T-helper 17 cell (primary cell): ENCODE measurements at places on chromosomes 11 and 22.

- H3K27ac ChIP-seq, result no peak overlapping the region
- H3K4me1 ChIP-seq, result no peaks in the 10 kb centered on the region
- peaks cover 6% of the 10 kb centered on the region for H3K36me3 ChIP-seq
- no peak overlapping the region for H3K4me3 ChIP-seq
These were observed 58.0 kb downstream of the RCN1 start for GRCh38 chr11:32148895-32149294.

- no peaks in the 10 kb centered on the region for H3K4me1 ChIP-seq
- no peak overlapping the region for H3K27ac ChIP-seq
- H3K36me3 ChIP-seq, result no peaks in the 10 kb centered on the region
- no peaks in the 10 kb centered on the region for H3K27me3 ChIP-seq
- no peak for DNase-seq
These were observed 70.9 kb downstream of the CCDC34 start for GRCh38 chr11:27291954-27292636.

GRCh38 chr22:21622919-21623647 lies 6.7 kb downstream of the YDJC start:
- H3K36me3 ChIP-seq, result no peaks in the 10 kb centered on the region
- no peak overlapping the region for H3K4me3 ChIP-seq
- H3K4me1 ChIP-seq, result peaks cover 22% of the 10 kb centered on the region
- peak overlapping the region; percentile 94 for H3K27ac ChIP-seq
- no peak for DNase-seq
- no peaks in the 10 kb centered on the region for H3K27me3 ChIP-seq

DNA sequence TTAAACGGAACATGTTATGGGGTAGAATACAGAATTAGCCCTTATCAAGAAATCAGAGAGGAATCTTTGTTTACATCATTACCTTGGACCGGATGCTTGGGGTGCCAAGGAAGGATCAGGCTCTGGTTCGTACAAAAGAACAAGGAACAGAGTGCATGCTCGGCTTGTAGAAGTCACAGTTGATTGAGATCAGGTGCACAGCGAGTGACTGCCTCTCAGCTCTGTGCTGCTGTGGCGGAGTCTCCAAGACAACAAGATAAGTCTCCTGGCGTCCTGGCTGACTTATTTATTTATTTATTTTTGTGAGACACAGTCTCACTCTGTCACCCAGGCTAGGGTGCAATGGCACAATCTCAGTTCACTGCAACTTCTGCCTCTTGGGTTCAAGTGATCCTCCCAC lies 31.8 kb downstream of the GLB1L2 start:
- H3K4me1 ChIP-seq, result peaks cover 11% of the 10 kb centered on the region
- H3K4me3 ChIP-seq, result no peak overlapping the region
- peaks cover 3% of the 10 kb centered on the region for H3K36me3 ChIP-seq
- no peak overlapping the region for H3K27ac ChIP-seq
- peaks cover 22% of the 10 kb centered on the region for H3K27me3 ChIP-seq
- DNase-seq, result no peak

- no peak for DNase-seq
- H3K27me3 ChIP-seq, result no peaks in the 10 kb centered on the region
- peaks cover 19% of the 10 kb centered on the region for H3K36me3 ChIP-seq
These were observed 65.2 kb upstream of the PHOX2A start for GRCh38 chr11:72309074-72309598.

GRCh38 chr11:72609045-72609444 lies 65.2 kb downstream of the PDE2A start:
- no peak overlapping the region for H3K27ac ChIP-seq
- H3K27me3 ChIP-seq, result peaks cover 70% of the 10 kb centered on the region
- peaks cover 11% of the 10 kb centered on the region for H3K4me1 ChIP-seq
- peaks cover 4% of the 10 kb centered on the region for H3K36me3 ChIP-seq
- no peak for DNase-seq
- no peak overlapping the region for H3K4me3 ChIP-seq

DNA sequence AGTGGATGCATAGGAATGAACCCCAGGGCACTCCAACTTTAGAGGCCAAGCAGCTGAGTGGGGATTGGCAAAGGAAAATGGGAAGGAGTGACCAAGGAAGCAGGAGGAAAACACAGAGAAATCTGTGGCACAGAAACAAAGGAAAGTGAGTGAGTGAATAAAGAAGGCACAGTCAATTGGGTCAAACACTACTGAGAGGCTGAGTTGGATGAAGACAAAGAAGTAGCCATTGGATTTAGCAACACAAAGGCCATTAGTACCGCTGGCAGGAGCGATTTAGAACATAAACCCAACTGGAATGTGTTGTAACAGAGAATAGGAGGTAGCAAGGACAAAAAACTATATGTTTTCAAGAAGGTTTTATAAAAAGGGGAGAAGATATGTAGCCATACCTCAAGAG lies 6.6 kb upstream of the NXPE1 start:
- H3K4me3 ChIP-seq, result no peak overlapping the region
- H3K4me1 ChIP-seq, result no peaks in the 10 kb centered on the region
- no peak overlapping the region for H3K27ac ChIP-seq
- no peak for DNase-seq
